ENCODE measurements at places on chromosomes 1 and 21.

DNA sequence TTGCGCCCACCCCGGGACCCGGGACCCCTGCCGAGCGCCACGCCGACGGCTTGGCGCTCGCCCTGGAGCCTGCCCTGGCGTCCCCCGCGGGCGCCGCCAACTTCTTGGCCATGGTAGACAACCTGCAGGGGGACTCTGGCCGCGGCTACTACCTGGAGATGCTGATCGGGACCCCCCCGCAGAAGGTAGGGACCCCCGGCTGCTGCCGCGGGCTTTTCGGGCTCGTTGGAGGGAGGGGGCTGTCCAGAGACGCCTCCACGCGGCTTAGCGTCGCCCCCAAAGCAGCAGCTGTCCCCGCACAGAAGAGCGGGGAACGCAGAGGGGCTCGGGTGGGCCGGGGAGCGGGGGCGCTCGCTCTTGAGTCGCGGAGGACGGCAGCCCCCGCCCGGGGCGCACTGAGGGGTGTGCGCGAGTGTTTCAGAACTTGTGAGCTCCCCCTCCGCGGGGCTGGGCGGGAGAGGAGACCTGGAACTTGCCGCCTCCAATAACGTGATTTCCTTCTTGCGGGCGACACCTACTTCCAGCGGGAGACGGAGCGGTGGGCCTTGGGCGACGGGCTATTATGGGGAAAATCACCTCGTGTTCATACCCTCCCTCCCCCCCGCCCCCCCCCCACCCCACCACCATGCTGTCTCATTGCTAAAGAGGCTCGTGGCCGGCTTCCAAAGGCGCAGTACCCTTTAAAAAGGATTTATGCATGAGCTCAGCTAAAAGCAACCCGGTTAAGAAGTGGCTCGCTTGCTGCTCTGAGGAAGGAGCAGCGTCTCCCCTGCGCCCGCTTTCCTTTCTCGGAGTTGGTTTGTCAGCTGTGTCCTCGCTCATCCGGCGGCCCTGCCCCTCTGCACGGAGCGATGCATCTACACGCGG, 664 bp downstream of the BACE2 start:
- no peak for DNase-seq

GRCh38 chr1:244076740-244077139, 25.7 kb downstream of the ZBTB18 start:
- DNase-seq: no peak

- DNase-seq: no peak
Measured at GRCh38 chr21:36466061-36466511, 13.8 kb downstream of the CLDN14 start.

DNA sequence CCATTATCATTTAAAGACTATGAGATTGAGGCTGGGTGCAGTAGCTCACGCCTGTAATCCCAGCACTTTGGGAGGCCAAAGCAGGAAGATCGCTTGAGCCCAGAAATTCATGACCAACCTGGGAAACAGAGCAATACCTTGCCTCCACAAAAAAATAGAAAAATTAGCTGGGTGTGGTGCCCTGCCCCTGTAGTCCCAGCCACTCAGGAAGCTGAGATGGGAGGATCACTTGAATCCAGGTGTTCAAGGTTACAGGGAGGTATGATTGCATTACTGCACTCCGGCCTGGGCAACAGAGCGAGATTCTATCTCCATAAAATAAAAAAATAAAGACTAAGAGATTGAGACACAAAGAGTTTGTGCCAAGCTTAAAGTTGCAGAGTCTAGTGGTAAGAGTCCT, 537.0 kb downstream of the DPYD start:
- no peak for DNase-seq

- DNase-seq: no peak
Measured at GRCh38 chr1:212315907-212316306, 30.7 kb downstream of the PPP2R5A start.

DNA sequence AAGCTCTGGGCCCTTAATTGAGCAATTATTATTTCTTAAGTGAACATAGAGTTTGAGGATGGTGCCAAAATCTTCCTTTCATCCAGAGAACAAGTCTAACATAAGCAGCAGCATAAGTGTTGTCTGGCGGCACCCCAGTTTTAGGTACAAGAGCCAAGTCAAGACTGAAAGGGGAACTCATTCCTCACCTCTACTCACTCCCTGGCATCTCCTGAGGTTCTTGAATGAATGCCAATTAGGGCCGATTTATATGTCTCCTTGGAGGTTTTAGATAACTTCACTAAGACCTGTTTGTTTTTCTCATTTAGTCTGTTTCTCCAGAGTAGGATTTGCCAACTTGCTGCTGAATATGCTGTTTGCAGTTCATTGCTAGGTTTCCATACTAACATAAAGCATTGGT, 42.6 kb upstream of the ADGRL2 start:
- DNase-seq: no peak

- DNase-seq: no peak
Measured at GRCh38 chr1:113178106-113178505, 105.1 kb downstream of the LRIG2 start.

GRCh38 chr21:25717491-25718147, 17.1 kb downstream of the ATP5PF start:
- DNase-seq: no peak

DNA sequence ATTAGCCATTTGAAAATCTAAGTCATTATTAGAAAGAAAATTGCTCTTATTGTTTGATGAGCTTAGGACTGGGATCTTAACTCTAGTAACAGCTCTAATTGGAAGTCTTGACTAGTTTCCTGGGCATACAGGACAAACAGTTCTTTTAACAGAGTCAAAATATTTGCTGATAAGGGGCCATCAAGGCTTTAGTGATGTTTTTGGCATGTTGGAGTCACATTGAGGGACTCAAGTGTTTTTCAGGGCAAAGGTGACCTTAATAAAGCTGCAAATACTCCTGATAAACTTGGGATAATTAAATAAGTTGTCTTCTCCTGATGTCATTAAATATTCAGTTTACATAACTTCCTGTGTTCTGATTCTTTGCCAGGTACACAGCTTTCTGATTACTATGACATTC, 6.5 kb upstream of the KRTAP19-7 start:
- no peak for DNase-seq

DNA sequence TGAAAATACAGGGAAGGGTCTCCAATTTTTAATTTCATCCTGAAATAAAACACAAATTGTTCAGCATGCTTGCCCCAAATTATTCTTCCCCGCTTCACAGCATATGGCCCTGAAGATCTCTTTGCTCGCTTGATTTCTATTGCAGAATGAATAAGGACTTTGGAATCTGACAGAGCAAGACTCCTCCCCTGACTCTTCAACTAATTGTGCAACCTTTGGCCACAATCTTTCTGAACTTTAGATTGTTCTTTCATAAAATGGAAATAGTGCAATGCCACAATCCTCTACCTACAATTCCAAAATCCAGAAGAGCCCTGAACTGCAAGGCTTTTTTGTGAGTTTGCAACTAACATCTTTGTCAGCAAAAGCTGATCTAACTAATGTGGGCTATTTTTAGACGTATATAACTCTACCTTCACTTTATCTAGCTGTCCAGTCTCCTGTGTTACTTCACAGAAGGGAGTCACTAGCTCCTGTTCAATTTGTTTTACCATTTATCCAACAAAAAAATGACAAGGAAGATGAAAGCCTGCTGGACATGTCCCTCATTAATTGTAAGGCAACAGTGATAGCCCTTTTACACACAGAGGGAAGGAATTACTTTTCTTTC, 13.4 kb downstream of the RNASEL start:
- DNase-seq: no peak

- DNase-seq: no peak
Measured at GRCh38 chr1:230861970-230862595, 6.2 kb downstream of the C1orf198 start.

DNA sequence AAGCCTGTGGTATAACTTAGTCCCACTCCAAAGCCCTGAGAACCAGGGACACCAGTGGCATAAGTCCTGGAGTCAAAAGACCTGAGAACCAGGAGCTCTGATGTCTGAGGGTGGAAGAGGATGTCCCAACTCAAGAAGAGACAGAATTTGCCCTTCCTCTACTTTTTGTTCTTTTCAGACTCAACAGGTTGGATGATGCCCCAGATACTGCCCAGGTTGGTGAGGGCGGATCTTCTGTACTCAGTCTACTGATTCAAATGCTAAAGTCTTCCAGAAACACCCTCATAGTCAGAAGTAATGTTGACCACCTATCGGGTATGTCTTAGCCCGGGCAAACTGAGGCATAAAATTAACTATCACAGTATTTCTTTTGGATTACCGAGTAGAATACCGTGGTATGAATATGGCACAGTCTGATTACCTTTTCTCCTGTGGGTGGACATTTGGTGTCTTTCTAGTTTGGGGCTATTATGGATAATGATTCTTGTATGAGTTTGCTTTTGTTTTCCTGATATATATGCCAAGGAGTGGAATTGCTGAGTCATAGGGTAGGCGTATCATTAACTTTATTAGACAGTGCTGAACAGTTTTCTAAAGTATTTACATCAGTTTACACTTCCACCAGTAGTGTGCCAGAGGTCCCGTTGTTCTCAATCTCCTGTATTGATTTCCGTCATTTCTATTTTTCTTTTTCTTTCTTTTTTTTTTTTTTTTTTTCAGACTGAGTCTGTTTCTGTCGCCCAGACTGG, 3.2 kb upstream of the CHAF1B start:
- no peak for DNase-seq

DNA sequence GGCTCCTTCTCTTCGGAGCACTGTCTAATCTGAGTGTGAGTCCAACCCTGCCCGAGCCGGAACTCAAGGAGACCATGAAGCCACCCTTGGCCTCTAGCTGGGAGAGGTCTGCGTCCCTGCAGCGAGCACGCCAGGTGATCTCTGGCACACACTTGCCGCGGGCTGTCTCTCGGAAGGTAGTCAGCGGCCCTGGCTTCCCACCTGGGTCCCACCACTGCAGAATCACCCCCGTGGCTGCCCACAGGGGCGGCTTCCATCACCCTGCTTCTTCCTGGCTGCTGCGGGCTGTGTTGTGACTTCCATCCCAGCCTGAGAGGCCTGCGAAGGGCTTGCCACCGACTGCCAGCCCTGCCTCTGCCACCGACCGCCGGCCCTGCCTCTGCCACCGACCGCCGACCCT, 17.0 kb downstream of the FAAP20 start:
- no peak for DNase-seq

- DNase-seq: no peak
Measured at GRCh38 chr1:2204415-2205190, 10.0 kb upstream of the FAAP20 start.

DNA sequence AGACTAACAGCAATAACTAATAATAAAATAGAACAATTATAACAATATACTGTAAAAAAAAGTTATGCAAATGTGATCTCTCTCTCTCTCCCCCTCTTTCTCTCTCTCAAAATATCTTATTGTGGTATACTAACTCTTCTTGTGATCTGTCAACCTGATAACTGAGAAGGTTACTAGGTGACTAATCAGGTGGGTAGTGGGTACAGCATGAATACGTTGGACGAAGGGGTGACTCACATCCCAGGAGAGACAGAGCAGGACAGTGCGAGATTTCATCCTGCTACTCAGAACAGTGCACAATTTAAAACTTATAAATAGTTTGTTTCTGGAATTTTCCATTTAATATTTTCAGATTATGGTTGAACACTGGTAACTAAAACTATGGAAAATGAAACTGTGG, 257.5 kb downstream of the LRRC40 start:
- no peak for DNase-seq

- no peak for DNase-seq
Measured at GRCh38 chr1:110533230-110533629, 14.3 kb upstream of the KCNA10 start.

GRCh38 chr1:246875041-246876026, 56.4 kb downstream of the AHCTF1 start:
- DNase-seq: no peak

GRCh38 chr1:233606813-233607212, 7.1 kb upstream of the KCNK1 start:
- DNase-seq: no peak

DNA sequence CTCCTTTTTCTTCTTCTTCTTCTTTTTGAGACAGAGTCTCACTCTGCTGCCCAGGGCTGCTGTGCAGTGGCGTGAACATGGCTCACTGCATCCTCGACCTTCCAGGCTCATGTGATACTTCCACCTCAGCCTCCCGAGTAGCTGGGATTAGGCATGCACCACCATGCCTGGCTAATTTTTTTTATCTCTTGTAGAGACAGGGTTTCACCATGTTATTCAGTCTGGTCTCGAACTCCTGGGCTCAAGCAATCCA, 13.0 kb upstream of the PADI1 start:
- no peak for DNase-seq

DNA sequence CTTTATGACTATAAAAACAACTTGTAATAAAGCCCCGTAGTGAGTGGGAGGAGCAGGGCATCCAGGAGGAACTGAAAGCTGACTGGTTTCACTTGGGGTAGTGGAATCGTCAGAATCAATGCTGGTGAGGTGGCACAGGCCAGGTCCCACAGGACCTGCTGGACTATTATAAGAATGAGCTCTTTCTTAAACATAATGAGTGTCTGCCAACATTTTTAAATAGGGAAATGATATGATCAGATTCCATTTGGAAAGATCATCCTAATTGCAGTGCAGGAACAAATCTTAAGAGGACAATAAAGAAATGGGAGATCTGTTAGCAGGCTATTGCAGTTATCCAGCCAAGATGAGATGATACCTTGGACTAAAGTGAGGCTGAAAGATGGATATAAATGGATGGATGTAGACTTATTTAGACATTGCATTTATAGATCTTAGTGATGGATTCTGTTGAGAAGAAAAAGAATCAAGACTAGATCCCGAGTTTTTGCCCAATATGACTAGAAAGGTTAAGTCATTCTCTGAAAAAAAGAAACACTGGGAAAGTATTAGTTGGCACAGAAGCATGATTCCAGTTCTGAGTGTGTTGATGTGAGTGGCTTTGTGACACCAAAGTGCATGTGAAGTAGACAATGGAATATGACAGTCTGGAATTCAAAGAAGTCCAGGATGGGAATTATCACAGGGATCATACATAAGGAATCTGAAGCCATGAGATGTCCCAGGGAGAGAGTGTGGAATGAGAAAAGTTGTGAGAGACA, 153.3 kb upstream of the SGIP1 start:
- DNase-seq: no peak

DNA sequence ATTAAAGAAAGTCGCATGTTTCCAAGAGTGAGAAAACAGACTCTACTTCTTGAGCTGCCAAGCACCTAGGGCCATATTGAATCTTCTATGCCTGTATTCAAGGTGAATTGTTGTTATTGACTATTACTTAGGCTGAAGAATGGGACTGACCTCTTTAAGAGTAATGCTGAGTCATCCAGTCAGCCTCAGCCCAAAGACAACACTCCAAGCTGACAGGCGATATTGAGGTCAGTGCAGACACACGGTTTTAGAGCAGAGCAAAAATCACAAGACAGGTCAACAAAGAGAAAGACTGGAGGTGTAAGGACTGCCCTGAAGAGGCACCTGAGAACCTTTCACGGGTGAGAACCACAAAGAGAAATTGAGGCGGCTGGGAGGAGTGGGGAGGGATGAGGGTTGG, 146.9 kb downstream of the MIS18A start:
- DNase-seq: no peak

- no peak for DNase-seq
Measured at GRCh38 chr1:48659801-48660200, 116.9 kb downstream of the BEND5 start.

GRCh38 chr1:240526312-240526711, 85.6 kb downstream of the GREM2 start:
- DNase-seq: no peak

- no peak for DNase-seq
Measured at GRCh38 chr1:7352364-7352763, 418.7 kb upstream of the VAMP3 start.

GRCh38 chr1:15963968-15964648, 11.8 kb downstream of the ZBTB17 start:
- DNase-seq: no peak

All from cortex of kidney (tissue), 1 donor.